ENCODE measurements at places on chromosomes 12 and 14.

- DNase-seq: no peak
- H3K27me3 ChIP-seq: no peaks in the 10 kb centered on the region
- no peak overlapping the region for H3K4me3 ChIP-seq
- peaks cover 59% of the 10 kb centered on the region for H3K36me3 ChIP-seq
- peaks cover 32% of the 10 kb centered on the region for H3K4me1 ChIP-seq
Measured at GRCh38 chr14:71341156-71341555, 433.9 kb downstream of the PCNX1 start.

GRCh38 chr12:15497671-15498292 is 175.5 kb downstream of the PTPRO start:
- H3K27me3 ChIP-seq: peaks cover 24% of the 10 kb centered on the region
- no peaks in the 10 kb centered on the region for H3K4me1 ChIP-seq
- H3K27ac ChIP-seq: no peak overlapping the region
- no peak overlapping the region for H3K4me3 ChIP-seq
- H3K36me3 ChIP-seq: no peaks in the 10 kb centered on the region

GRCh38 chr12:51744235-51744634 is 104.3 kb downstream of the FIGNL2 start:
- DNase-seq: no peak
- H3K27ac ChIP-seq: no peak overlapping the region
- H3K36me3 ChIP-seq: no peaks in the 10 kb centered on the region

DNA sequence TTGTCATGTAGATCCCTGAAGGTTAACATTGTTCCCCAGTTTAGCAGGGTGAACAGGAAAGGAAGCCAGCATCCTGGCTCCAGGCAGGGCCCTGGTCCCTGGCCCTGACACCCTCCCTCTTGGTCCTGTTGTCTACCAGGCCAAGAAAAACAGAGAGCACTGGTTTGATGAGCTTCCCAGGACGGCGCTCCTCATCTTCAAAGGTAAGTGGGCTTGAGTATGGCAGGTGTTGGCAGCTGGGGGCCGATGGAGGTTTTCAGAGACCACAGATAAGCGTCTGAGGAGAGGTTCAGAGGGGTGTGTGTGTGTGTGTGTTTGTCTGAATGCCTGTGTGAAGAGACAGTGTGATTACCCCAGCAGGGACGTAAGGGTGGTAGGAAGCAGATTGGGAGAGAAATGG is 56.3 kb downstream of the SLC8B1 start:
- DNase-seq: no peak
- H3K36me3 ChIP-seq: peaks cover 20% of the 10 kb centered on the region
- H3K27ac ChIP-seq: no peak overlapping the region
- no peak overlapping the region for H3K4me3 ChIP-seq
- H3K27me3 ChIP-seq: no peaks in the 10 kb centered on the region

All from activated T-helper 2 cell treated with anti-CD3 and anti-CD28 coated beads, Interferon-gamma antibody, Interleukin-2, Interleukin-4, amounts not matched to agents 10 μg/mL and 5 μg/mL and 100 μg/mL, durations not matched to agents 14 hours and 24 hours and 36 hours (primary cell).